ENCODE measurements at places on chromosomes 5 and 9.

DNA sequence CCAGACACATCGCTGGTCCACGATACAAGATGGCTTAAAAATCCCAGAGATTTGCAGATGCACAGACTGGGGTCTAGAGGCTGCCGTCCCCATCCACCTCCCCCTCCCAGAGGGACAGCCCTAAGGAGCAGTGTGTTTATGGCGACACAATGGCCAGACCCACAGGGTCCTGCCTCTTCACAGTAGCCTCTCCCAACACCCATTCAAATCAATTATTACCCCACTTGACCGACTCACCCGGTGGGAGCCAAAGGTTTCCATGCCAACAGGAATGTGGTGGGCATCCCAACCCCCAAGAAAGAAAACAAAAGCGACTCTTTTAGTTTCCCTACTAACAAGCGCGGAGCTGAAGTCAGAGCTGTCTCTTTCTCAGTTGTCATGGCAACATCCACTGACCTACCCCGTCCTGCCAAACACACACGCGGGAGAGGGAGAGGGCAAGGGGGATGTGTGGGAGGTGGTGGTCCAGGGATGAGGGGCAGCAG is 209.0 kb downstream of the TTLL11 start:
- DNase-seq = no peak

DNA sequence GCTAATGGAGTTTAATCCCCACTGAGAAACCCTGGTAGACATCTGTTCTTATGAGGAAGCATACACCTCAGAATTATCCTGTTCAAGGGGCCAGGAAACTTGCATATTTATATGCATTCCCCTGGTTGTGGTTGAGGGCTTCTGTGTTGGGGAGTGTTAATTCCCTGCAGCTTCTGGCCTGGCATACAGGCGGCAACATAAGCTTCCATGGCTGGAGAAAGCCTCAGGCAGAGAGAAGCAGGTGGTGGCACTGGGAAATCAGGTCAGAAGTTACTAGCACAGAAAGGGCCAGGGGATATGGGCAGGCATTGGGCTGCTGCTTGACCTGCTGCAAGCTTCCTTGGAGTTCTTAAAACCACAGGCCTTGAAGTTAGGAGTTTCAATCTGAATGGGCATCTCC is 166.1 kb upstream of the SEMA6A start:
- no peak for DNase-seq

DNA sequence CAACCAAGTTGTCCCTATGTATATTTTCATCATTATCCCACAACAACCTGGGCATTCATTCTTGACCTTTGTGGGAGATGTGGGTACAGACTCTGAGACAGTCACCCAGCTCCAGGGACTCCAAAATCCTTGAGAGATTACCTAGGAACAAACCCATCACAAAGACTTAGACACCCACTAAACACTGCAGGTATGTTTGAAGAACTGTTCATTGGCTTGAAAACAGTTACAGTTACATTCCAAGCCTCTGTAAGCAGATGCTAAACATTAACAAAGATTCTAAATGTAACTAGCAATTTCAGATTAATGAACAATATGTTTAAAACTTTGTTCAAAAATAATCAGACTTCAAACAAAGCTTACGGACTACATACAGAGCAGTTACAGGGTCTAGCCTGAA is 24.7 kb downstream of the DEPDC1B start:
- DNase-seq = no peak

DNA sequence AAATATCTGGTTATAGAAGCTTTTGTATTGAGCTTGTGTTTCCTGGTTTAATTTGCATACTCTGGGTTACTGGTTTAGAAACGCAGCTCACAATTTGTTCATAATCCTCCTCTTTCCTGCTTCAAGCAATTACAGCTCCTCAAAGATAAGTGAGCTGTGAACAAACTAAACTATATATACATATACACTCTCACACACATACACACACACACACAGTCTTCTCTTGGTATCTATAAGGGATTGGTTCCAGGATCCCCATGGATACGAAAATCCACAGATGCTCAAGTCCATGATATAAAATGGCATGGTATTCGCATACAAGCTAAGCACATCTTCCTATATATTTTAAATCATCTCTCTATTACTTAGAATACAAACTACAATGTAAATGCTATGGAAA is 510.9 kb upstream of the CDH18 start:
- no peak for DNase-seq

GRCh38 chr5:169088028-169088725 is 212.8 kb downstream of the SLIT3 start:
- DNase-seq = no peak

DNA sequence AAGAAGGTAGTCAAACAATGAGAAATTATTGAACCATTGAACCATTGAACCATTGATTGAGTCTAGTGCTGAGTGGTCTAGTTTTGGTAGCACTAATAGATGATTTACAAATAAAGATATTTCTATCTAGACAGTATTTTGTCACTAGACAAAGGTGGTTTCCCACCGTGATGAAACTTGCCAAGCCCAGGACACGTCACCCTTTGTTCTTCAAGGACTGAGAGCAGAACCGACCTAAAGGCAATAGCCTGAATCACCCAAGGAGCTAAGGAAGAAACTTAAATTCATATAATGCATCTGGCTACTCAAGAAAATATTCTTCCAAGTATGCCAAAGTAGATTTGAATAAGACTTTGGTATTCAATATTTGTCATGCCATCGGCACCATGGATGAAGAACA is 103.3 kb downstream of the ESM1 start:
- DNase-seq = no peak

DNA sequence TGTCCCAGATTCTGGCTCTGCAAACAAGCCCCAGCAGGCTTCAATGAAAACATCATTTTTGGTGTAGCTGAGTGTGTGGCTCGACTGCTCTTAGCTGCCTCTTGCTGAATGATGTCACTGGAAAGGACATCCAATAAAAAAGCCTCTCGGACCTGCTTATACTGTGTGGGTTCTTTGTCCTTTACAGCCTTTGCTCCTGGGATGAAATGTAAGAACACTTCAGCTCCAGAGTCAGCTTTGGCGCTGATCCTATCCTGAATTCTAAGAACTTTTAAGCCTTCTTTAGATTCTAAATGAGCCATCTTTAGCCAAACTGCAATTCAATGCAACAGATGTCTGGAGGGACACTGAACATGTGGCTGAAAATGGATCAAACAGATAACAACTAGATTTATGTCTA is 404.6 kb upstream of the C9orf72 start:
- DNase-seq = no peak

DNA sequence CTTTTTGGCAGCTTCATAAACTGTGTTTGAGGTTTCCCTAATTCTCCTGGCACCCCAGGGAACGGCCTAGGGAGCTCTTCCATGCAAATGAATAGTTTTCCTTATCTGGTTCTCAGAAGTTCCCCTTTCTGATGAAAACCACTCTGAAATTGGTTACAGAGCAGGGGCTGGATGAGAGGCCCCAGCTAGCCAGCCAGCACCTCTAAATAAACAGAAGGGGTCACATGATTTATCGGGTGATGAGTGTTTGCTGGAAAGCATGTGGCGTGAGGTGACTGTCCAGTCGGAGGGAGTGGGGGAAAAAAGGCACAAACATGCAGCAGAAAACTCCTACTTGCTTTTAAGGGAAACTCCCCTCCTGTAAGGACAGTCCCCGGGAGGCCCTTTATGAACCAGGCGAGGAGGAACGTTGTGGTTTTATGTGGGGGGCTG is 261.2 kb upstream of the ANKRD55 start:
- no peak for DNase-seq

GRCh38 chr9:105854026-105854782 is 159.9 kb downstream of the TMEM38B start:
- no peak for DNase-seq
